Upper lobe of left lung (tissue), 6 donors: ENCODE measurements at places on chromosomes 5 and 9. TPM values are rescaled to one million over a fixed set of nuclear protein-coding genes. Genes with fewer than 3 reads are reported as not detected.

Gene C9
- total RNA-seq = 0.31 TPM

- no peak for DNase-seq
Measured at GRCh38 chr5:14337593-14337992, 194.5 kb downstream of the TRIO start.

- no peak for DNase-seq
Measured at GRCh38 chr5:97044052-97044451, 98.4 kb downstream of the LIX1 start.

Gene PPP3R2
- not detected for total RNA-seq

Gene CAPSL
- total RNA-seq = 35.9 TPM
